Effector memory CD4-positive, alpha-beta T cell (primary cell): ENCODE measurements at places on chromosomes 1 and 21.

DNA sequence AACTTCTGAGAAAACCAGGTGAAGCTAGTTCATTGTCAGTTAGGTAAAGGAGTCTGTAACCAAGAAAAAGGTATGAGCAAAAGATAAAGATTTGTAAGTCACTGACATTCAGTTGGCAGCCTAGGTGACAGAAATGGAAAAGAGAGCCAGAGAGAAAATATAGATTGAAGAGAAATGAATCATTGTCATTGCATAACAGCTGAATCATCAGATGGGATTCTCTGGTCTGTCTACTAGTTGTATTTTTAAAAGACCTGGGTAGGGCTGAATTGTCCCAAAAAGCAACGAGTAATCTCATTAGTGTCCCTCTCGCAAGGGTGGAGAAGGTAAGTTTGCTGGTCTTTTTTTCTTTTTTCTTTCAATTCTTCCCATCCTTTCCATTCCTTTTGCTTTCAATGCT is 36.6 kb downstream of the PTGS2 start:
- no peaks in the 10 kb centered on the region for H3K4me1 ChIP-seq
- no peak overlapping the region for H3K4me3 ChIP-seq
- no peak for DNase-seq

DNA sequence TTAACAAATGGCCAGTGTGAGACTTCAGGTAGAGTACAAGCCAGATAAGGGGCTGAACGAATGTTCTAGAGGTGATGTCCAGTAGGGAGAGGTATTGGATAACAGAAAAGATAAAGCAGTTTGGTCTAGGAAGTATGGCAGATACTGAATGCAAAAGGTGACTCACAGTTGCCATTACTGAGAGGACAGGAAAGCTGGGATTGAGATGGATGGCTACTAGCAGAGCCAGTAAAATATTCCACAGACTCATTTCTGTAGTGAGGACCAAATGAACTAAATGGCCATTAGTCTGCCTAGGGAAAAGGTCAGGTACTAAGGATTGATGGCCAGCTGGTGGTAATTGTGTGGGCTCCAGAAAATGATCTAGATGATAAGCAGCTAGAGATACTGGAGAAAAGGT is 11.5 kb downstream of the MACO1 start:
- DNase-seq = no peak
- no peaks in the 10 kb centered on the region for H3K27me3 ChIP-seq
- no peak overlapping the region for H3K27ac ChIP-seq
- peaks cover under 1% of the 10 kb centered on the region for H3K4me1 ChIP-seq

DNA sequence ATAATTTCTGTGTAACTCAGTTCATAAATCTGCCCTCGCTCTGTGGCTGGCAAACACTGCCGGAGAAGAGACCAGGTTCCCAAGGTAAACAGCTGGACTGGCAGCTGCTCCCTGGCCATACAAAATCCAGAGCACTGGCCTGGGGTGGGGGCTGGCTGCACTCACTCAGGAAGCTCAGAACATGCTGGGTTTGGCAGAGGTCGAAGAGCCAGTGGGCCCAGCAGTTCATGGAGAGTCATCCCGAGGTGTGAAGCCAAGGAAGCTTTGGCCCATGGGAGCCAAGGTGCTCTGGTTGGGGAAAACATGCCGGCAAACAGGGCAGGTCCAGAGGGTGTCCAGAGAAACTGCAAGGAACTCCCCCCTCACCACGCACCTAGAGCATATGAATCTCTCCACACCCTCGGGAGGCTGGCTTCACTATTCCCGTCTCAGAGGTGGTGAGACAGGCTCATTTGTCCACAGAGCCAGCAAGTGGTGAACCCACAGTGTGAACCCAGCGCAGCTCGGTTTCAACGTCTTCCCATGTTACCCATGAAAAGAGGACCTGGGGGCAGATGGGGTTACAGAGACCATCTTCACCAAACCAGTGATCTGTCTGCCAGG is 102.4 kb downstream of the DMRTB1 start:
- no peaks in the 10 kb centered on the region for H3K4me1 ChIP-seq
- H3K27ac ChIP-seq = no peak overlapping the region
- H3K36me3 ChIP-seq = no peaks in the 10 kb centered on the region
- peaks cover 11% of the 10 kb centered on the region for H3K27me3 ChIP-seq

DNA sequence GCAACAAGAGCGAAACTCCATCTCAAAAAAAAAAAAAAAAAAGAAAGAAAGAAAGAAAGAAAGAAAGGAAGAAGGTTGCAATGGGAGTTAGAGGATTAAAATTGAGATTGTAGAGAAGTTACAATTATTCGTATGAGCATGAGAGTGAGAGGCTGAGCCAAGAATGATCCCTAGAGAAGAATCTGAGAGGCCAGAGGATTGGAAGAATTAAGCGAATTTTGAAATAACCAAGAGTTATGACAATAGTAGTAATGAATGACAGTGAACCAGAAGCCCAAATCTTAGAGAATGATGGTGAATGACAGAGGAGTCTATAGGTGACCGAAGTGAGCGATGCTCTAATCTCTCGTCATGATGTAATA is 369 bp upstream of the ZYG11B start:
- peaks cover 11% of the 10 kb centered on the region for H3K4me1 ChIP-seq
- DNase-seq = no peak
- H3K27ac ChIP-seq = no peak overlapping the region
- no peaks in the 10 kb centered on the region for H3K36me3 ChIP-seq
- H3K4me3 ChIP-seq = peak overlapping the region; percentile 74
- H3K27me3 ChIP-seq = no peaks in the 10 kb centered on the region

GRCh38 chr21:29384683-29385359 is 86.1 kb downstream of the BACH1 start:
- no peaks in the 10 kb centered on the region for H3K36me3 ChIP-seq
- H3K4me3 ChIP-seq = no peak overlapping the region
- no peak overlapping the region for H3K27ac ChIP-seq
- H3K27me3 ChIP-seq = no peaks in the 10 kb centered on the region
- no peaks in the 10 kb centered on the region for H3K4me1 ChIP-seq

DNA sequence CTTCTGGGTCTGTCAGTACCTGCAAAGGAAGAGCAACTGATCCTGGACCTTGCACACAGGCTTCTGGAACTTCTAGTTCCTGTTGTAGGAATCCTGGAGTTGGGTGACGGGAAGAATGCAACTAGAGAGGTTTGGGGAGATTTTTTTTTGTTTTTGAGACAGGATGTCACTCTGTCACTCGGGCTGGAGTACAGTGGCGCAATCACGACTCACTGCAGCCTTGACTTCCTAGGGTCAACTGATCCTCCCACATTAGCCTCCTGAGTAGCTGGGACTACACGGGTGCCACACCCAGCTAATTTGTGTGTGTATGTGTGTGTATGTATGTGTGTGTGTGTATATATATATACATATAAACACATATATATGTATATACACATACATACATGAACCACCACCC is 18.8 kb downstream of the ENTREP3 start:
- H3K27me3 ChIP-seq = no peaks in the 10 kb centered on the region
- peaks cover 10% of the 10 kb centered on the region for H3K4me1 ChIP-seq
- H3K4me3 ChIP-seq = no peak overlapping the region
- H3K27ac ChIP-seq = no peak overlapping the region

DNA sequence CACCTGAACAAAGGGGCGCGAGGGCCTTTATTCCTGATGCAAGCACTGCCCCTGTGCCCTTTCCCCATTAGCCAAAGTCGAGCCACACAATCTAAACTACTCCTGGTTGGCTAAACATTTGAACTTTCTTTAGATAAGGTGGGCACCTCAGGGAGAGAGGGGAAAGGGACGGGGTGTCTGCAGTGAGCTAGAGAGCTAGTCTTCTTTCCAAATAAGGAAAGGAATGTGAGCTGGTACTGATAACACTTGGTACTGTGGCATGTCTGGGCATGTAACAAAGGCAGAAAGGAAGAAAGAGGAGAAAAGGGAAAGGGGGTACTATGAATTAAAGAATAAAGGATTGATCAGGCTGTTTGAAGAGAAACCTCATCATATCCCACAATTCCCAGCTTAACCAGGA is 62.8 kb downstream of the OVGP1 start:
- H3K4me3 ChIP-seq = no peak overlapping the region
- H3K27ac ChIP-seq = no peak overlapping the region
- no peak for DNase-seq
- no peaks in the 10 kb centered on the region for H3K36me3 ChIP-seq

DNA sequence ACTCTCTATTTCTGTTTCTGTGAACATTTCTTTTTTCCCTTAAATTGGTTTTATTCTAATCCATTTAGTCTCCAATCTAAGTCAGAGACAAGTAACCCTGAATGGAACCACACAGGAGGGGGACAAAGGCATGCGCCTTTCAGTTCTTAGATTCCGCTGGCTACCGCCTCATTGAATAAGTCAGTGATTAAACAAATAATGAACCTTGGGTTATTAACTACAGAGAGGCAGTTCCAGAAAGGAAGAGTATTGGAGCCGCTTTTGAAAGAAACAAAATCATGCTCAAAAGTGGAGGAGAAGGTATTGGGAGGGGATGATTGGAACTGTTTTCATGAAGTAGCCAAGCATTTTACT is 459.8 kb upstream of the DAB1 start:
- H3K4me1 ChIP-seq = no peaks in the 10 kb centered on the region
- no peak overlapping the region for H3K27ac ChIP-seq
- no peaks in the 10 kb centered on the region for H3K36me3 ChIP-seq
- H3K4me3 ChIP-seq = no peak overlapping the region
- H3K27me3 ChIP-seq = no peaks in the 10 kb centered on the region
